GM12878 (cell line): ENCODE measurements at places on chromosomes 5 and 9.

DNA sequence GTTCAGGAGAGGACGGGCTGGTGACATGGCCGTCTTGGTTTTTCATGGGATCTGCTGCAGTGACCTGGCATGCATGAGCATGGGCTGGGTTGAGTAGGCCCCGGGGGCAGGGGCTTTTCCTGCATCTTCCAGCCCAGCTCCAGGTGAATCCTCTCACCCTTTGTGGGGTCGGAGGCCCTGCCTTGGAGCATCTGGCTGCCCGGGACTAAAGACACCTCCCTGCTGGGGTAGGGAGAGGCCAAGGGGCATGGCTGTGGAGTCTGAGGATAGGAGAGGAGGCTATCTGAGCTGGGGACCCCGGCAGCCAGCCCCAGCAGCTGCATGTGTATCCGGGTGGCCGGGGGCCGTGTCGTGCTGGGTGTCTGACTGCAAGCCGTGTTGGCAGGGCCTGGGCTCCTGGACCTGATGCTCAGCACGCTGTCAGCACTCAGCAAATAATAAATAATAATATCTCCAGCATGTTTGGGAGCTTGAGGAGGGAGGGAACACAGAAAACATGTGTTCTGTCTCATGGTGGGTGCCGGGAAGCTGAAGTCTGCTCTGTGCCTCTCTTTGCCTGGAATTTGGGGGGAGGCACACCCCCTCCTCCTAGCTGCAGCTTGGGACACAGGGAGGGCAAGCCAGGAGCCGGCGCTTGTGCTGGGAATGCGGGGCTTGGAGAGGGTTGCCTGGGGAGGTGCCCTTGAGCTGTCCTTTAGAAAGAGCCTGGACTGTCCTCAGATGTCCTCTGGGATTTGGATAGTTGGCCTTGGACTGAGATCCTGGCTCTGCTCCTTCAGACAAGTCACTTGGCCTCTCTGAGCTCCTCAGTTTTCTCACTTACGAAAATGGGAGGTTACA lies 28.4 kb upstream of the PITX1 start:
- DNase-seq = no peak

GRCh38 chr9:93043122-93043521 lies 15.4 kb upstream of the SUSD3 start:
- DNase-seq = no peak

- no peak for DNase-seq
Observed at GRCh38 chr9:13648676-13649075, 369.2 kb upstream of the MPDZ start.

- no peak for DNase-seq
Observed at GRCh38 chr5:54848581-54848980, 136.8 kb downstream of the ESM1 start.

- DNase-seq = no peak
Observed at GRCh38 chr5:154168395-154168794, 22.1 kb upstream of the GALNT10 start.

GRCh38 chr5:69517763-69518212 lies 25.2 kb downstream of the OCLN start:
- DNase-seq = no peak

DNA sequence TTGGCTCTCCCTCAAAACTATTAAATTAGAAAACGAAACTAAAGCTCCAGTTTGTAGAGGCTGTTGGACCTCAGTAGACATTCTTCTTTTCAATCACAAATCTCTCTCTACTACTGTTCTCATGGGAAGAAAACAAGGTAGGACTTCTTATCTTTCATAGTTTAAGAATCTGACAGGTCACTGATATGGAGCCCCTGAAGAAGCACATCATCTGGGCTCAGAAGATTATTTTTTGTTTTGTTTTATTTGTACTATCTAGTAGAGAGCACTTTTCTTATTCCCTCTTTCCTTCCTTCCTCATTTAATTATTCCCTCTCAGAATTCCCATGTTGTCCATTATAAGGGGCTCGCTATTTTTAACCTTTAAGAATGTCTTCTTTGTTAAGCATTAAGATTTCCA lies 26.3 kb downstream of the STARD4 start:
- DNase-seq = no peak

GRCh38 chr9:100430286-100430940 lies 3.5 kb downstream of the MSANTD3 start:
- DNase-seq = no peak

DNA sequence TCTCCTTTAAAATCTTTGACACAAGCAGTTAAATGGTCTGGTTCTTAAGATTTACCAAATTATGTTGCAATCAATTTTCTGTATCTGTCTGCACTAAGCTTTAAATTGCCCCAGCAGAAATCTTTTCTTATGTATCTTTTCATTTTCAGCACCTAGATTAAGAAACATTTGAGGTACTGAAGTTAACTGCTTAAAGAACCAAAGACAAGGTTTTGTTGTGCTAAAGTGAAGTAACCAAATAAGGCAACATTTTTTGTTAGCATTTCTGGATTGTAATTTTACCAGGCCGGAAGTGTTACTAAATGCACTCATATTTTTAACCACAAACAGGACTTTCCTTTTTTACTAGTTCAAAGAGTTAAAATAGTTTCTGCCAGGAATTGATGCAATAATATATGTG lies 24.1 kb upstream of the MTAP start:
- no peak for DNase-seq

DNA sequence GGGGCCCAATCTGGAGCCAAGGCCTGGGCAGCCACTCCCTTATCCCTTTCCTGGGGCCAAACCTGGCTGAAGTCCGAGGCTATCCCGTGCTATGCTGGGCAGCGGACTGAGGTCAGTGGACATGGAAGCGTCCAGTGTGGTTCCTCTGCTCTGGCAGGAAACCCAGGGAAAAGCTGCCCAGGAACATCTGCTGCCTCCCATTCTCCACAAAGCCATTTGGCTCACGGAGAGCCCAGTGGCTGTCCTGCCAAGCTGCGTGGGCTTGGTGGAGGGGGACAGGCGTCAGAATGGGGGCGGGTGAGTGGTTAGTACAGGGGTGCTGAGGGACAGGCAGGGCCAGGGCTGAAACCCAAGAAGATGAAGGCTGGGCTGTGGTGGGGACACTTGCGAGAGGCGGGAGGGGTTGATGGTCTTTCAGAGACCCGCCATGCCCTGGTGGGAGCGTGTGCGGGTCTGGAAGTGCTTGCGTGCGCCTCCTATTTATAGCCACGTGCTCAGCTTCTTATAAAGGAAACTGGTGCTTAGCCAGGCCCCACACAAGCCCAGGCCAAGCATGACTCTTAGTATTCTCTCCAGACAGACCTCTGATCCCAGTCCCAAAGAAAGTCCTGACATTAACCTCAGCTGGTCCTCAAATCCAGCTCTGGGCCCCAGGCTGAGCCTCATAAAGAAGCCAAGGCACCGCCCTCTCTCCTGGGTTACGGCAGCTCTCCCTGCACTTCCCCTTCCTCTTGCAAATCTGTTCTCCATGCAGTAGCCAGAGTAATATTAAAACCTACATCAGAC lies 9.4 kb upstream of the SLC6A7 start:
- no peak for DNase-seq

DNA sequence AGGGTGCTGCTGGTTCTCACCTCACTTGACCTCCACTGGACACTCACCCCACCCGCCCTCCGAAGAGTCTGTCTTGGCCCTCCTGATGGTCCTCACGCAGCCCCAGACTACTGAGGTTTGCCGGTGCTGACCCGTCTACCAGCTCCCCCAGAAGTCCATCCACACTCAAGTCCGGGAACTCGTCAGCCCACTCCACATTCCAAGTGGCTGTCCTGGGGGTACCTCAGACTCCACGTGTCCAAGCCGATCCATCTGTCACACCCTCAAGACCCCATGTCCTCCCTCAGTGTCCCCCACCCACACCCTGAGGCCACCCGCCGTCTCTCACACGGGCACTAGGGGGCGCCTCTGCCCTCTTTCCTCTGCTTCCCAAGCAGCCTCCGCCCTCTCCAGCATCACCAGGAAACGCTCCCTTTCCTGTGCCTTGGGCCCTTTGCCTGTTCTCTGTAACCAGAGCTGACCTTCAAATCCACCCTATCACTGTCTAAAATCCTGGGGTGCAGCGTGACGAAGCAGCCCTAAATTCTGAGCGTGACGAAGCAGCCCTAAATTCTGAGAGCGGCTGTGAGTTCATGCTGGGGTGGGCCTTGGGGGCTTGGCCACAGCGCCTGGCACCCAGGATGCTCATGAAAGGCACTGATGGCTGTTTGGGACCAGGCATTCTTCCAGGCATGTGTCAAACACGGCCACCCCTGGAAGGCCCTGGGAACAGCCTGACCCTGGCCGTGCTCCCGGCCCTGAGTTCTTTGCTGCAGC lies 95.7 kb downstream of the KCNT1 start:
- DNase-seq = no peak

DNA sequence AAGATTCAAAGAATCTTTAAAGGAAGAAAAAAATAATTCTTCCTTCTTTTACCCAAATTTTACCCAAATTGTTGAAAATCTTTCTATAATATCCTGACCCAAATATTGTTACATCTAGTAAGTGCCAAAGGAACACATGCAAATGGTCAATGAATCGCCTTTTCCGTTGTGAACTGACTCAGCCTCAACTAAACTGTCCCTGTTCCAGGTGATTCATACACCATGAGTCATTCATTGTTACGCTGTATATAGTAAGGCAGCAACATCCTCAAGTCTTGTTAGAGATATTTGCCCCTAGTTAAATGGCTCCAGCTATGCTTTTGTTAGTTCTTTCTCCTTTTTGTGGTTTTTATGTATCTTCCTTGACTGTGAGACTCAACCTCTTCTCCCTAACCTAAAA lies 9.7 kb downstream of the PTGER4 start:
- peak; percentile 34 for DNase-seq

- no peak for DNase-seq
Observed at GRCh38 chr5:1412621-1413020, 32.6 kb downstream of the SLC6A3 start.

DNA sequence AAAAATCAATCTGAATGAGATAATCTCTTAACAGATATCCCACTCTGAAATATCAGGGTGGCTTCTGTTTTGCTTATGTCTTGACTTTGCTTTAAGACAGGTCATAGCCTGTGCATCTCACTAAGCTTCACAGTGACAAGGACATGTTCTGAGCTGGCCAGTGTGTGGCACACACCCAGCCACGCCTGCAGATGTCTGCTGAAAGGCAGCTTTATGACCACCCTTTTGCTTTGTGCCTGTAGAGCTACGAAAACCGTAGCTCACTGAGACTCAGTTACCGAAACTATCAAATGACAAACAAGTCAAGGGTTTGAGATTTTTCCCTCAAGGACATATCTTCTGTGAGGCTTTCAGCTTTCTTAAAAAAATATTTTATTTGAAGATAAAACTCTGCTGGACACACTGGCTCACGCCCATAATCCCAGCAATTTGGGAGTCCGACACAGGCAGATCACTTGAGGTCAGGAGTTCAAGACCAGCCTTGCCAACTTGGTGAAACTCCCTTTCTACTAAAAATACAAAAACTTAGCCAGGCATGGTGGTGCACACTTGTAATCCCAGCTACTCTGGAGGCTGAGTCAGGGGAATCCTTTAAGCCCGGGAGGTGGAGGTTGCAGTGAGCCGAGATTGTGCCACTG lies 233.2 kb downstream of the SPATA31A1 start:
- DNase-seq = no peak

- DNase-seq = no peak
Observed at GRCh38 chr5:138559937-138560336, 15.3 kb downstream of the HSPA9 start.

DNA sequence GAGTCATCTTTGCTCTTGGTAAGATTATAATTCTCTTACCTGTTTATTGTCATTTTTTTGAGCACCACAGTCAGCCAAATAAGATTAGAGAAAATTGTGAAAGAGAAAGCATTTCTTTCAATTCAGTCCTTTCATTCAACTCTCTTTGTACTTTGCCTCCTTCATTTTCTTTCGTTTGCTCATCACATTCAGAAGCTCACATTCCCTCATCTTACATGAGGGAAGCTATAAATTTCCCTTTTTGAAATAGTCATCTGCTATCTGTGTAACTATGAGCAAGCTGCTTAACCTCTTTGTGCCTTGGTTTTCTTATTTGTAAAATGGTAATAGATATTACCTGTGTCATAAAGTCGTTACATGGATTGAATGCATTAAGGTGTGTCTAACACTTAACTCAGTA lies 41.4 kb downstream of the PAM start:
- no peak for DNase-seq

GRCh38 chr9:136141682-136142413 lies 23.2 kb upstream of the TMEM250 start:
- no peak for DNase-seq

DNA sequence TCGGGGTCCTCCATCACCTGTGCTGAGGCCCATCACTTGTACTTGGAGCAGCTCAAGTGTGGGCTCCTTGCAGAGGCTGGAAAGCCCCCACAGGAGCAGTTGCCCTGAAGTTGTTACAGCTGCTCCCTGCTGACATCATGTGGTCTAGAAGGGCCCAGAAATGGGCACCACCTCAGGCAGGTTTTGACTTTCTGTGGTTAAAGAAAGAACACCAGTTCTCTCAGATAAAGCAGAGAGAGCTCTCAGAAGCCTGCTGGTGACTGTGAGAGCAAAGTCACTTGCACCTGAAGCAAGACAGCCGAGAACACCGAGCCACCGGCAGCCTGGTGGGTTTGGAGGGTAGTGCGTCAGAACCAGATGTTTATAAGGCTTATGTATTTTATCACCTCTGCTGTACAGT lies 70.4 kb downstream of the MVB12B start:
- peak; percentile 54 for DNase-seq

- no peak for DNase-seq
Observed at GRCh38 chr5:82991678-82992323, 85.4 kb downstream of the TMEM167A start.

GRCh38 chr5:33105521-33105941 lies 335.2 kb upstream of the TARS1 start:
- no peak for DNase-seq

DNA sequence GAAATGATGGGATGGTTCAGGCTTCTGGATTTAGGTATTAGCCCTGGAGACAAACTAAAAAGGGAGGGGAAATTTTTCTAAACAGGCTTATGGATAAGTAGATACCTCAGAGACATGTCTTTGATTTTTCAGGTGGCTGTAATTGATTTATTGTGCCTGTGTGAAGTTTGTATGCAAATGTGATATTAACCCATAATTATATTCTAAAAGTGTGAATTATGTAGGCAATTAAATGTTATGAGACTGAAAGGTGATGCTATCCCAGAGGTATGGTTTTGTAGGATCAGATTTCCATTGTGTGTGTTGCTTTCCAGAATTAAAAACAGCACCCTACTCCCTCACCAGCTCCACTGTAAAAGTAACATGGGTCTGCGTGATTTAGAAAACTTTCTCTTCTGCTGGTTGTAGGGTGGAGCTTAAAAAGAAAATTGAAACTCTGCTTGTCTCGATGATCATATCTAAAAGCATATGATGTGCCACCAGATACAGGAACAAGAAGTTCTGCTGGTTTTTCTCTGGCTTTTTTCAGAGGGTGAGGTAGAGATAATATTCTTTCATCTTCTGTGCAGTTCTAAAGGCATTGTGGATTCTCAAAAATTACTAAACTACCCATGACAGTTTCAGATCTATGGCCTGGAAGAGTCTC lies 71.8 kb upstream of the TAF11L2 start:
- peak; percentile 11 for DNase-seq

GRCh38 chr5:138632900-138633489 lies 57.8 kb upstream of the HSPA9 start:
- peak; percentile 51 for DNase-seq

DNA sequence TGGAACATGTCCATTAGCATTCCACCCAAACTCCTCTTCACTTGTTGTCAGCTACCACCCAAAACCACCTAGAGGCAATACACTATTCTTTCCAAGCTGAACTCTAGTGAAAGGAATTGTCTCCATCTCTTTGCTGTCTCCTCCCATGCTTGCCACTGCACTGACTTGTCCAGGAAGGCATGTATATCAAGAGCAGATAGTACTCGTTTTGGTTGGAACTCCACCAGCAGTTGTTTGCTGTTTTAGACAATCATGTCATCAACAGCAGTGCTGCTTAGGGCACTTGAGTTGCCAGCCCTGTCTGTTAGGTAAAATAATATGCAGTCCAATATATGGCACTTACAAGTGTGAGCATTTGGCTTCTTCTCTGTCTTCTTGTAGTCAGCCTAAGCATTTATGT lies 80.0 kb upstream of the SAP30L start:
- no peak for DNase-seq
